Hematopoietic multipotent progenitor cell treated with erythropoietin and hydrocortisone succinate and interleukin-3 and kit ligand, for 15 days (in vitro differentiated cells): ENCODE measurements at places on chromosomes 5 and 9.
A peak's percentile ranks its signal among the peaks of the same experiment; 100 is the strongest.

DNA sequence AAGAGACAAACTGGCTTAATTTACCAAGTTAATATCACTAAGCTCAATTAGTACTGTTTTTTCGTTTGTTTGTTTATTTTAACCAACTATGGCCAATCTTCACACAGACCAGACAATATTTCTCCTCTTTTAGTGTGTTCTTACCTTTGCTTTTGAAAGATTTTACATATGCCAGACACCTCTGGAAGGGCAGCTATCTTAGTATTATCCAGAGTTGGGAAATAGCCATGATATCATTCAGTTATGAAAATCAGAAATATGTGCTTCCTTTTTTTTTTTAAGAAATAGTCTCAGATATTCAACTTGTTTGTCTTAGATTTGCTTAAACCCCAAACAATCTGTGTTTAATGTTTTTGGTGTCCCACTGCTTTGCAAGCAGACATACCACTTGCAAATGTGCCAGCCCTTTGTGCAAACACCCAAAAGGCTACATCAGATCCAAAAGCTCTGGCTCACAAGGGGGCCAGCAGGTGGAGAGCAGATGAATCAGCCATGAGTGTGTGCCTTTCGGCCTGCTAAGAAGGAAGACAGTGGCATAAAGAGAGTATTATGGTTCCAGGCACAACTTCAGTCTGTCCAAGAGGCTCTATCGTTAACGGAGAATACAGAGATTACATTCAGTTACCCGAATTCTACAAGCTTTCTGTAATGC lies 147.6 kb downstream of the EFNA5 start:
- DNase-seq = no peak

- no peak for DNase-seq
Observed at GRCh38 chr5:137596941-137597340, 97.8 kb upstream of the SPOCK1 start.

- DNase-seq = no peak
Observed at GRCh38 chr5:135951257-135951656, 3.5 kb downstream of the LECT2 start.

DNA sequence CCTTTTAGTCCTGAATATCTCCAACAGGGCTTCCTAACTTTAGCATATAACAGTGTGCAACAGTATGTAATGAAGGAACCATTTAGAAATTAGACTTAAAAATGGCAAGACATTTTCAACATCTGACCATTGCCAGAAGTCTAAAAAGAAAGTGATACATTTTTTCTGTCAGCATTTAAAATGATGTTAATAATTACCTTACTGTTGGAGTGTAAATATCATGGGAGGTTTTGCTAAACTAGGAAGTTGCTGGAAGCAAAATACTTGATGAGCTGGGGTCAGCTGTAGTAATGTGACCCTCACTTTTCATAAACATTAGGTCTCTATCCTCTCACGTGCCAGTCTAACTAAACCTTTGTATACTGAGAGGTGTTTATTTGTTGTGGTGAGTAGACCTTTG lies 68.8 kb downstream of the NTRK2 start:
- no peak for DNase-seq

- no peak for DNase-seq
Observed at GRCh38 chr9:109789556-109789955, 9.6 kb downstream of the PALM2AKAP2 start.

- peak; percentile 39 for DNase-seq
Observed at GRCh38 chr5:170603578-170604565, 100.1 kb downstream of the KCNIP1 start.

DNA sequence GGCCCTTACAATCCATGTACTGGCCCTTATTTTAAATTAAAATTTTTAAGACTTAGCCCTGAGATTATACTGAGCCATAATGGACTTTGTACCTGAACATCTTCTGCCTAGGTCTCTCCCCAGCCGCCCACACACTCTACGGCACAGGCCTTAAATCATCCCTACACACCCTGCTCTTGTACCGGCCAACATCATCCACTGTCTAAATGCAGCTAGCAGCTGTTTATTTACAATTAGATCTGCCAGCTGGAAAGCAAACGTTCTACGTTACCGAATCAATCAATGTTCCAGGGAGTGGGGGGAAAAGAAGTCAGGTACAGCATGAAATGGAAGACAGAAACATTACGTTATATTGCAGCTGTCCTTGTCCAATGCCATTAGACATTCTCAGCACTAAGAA lies 88.4 kb upstream of the GRAMD2B start:
- no peak for DNase-seq

DNA sequence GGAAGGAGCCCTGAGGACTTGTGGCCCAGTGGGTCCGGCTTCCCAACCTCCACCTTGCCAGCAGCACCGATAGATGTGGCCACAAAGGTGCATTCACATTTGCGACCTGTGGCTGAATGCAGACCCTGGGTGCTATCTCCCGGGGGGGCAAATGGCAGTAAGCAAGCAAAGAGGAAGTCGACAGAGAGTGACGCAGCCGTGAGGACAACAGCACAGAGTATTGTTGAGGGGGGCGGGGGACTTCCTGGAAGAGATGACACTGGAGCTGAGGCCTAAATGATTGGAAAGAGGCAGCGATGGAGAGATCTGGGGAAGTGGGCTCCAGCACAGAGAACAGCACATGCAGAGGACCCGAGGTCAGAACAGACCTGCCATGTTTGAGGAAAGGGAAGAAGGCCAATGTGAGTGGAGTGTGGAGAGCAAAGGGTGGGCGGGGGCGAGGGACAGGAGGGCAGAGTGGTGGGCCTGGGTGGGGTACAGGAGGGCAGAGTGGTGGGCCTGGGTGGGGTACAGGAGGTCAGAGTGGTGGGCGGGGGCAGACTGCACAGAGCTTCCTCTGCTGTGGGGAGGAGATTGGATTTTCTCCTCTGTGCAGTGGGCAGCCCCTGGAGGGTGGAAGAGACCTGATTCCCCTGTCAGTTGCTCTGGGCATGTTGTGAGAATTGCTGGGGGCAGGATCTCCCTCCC lies 42.6 kb downstream of the ADAMTS2 start:
- no peak for DNase-seq

GRCh38 chr9:88258024-88258423 lies 119.7 kb upstream of the SPATA31C2 start:
- DNase-seq = no peak

DNA sequence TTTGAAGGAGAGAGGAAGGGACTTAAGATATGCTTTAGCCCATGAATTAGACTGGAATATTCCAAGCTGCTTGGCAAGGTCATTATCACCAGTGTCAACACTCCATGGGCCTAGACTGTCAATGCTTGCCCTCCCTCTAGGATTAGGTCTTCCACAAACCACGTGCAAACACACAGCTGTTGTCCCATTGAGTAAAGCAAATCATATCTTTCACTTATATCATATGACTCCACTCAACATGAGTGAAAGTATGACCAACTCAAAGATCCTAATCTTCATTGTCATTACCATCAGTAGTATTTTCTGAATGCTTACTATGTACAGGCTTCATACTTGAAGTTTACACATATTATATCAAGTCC lies 57.0 kb upstream of the GRAMD2B start:
- no peak for DNase-seq

DNA sequence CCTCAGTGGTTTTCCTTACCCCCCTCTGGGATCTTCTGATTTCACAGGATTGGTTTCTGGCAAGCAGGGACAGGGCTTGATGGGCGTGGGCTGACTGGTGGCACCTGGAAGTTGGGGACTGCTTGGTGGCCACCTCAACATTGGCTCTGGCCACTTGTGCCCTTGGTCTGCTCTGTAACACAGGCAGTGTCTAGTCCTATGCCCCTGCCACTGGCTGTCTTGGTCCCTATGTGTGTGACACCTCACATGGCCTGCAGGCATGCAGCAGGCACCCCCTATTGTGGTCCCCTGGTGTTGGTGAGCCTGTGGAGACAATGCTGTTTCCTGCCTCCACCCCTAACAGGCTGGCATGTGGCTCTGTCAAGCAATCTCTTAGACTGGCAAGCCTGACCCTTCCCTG lies 71.3 kb downstream of the GDA start:
- no peak for DNase-seq

DNA sequence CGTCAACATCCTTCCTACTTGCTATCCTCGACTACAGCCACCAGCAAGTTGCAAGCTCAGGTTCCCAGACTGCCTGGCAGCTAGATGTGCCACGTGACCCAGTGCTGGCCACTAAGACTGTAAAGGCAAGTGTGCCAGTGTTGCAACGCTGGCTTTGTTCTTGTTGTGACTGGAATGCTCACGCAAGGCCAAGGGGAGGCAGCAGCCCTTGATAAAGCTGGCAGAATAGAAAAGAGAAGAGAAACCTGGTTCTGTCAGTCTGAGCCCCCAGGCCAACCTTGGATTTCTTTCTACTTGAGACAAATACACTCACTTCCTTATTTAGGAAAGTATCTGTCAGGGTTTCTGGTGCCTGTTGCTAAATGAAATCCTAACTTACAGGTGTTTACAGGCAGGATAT lies 113.0 kb downstream of the KLHL3 start:
- DNase-seq = no peak
